ENCODE measurements at places on chromosomes 16 and 17.

DNA sequence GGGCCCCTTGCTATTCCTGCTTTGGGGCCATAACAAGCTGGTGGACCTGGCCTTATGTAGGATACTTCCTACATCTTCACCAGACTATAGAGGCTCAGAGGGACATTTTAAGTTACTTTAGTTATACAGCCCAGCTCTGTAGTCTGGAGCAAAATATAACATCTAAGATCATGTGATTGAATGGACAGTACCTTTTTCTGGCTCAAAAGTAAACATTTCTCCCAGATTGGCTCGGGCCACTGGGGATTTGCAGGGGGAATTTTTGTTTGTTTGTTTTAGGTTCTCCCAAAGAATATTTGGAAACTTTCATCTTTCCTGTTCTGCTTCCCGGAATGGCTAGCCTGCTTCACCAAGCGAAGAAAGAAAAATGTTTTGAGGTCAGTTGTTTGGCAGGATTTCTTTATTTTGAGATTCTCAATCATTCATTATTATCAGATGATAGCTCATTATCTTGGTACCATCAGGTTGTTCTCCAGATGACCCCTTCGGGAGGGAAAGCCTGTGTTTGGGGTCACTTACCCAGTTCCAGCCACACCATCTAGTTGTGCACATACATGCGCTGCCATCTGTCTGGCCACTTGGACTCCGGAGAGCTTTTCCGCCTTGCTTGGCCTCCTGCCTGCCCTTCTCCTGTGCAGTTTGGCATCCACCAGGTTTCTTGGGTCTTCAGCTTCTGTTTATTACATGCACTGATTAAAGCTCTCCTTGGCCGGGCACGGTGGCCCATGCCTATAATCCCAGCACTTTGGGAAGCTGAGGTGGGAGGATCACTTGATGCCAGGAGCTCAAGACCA is 17.2 kb downstream of the IQCK start:
- no peak for DNase-seq

DNA sequence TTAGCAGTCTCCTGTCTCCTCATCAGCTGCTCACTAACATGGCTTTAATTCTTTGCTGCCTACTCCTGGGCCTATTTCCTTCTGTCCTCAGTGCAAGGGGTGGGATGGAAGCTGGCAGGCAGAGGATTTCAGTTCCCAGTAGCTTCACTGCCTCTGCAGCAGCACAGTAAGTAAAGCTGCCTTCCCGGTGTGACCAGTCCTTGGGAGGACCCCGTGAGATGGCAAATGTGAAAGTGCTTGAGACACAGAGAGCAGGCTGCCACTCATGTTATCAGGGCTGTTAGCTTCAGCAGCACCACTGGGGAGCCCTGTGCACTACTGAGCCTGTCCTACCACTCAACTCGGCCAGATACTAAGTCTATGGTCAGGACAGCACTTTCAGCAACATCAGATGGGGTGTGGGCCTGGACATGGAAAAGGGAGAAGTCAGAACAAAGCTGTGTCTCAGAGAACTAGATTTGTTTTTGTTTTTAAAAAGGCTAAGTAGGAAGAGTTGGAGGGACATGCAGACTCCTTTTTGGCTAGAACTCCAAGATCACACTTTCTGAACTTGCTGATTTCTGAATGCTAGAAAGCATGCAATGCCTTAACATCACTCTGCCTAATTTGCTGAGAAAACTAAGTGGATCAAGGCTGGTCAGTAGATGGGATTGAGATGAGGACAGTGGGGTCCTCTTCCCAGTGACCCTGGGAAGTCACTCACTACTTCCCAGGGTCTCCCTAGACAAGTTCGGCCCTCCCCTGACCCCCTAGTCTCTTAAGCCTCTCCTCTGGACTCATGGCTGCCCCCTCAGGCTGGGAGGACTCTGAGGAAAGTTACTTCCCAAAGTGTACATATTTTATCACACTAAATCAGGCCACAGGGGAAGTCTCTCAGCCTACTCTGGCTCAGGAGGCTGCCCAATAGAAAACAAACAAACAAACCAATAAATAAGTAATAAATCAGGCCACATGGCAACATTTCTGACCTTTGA is 1.1 kb downstream of the ACSF2 start:
- no peak for DNase-seq

DNA sequence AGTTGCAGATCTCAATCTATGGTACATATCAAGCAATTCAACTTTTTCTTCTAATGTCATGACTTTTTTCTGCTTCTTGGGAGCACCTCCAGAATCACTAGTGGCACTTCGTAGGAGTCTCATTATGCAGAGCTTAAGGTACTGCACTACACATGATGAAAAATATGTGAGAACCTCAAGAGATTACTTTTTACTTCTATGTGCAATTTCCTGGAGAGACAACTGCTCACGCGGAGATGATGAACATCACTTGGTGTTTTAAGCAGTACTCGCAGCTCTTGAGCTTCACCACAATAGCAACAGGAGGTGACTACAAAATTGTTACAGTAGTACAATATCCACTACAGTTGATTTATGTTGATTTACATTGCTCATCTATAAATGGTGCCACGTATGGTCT is 79.7 kb downstream of the MRTFB start:
- DNase-seq = no peak

- DNase-seq = no peak
Observed at GRCh38 chr16:59210955-59211541, 476.9 kb upstream of the GOT2 start.

DNA sequence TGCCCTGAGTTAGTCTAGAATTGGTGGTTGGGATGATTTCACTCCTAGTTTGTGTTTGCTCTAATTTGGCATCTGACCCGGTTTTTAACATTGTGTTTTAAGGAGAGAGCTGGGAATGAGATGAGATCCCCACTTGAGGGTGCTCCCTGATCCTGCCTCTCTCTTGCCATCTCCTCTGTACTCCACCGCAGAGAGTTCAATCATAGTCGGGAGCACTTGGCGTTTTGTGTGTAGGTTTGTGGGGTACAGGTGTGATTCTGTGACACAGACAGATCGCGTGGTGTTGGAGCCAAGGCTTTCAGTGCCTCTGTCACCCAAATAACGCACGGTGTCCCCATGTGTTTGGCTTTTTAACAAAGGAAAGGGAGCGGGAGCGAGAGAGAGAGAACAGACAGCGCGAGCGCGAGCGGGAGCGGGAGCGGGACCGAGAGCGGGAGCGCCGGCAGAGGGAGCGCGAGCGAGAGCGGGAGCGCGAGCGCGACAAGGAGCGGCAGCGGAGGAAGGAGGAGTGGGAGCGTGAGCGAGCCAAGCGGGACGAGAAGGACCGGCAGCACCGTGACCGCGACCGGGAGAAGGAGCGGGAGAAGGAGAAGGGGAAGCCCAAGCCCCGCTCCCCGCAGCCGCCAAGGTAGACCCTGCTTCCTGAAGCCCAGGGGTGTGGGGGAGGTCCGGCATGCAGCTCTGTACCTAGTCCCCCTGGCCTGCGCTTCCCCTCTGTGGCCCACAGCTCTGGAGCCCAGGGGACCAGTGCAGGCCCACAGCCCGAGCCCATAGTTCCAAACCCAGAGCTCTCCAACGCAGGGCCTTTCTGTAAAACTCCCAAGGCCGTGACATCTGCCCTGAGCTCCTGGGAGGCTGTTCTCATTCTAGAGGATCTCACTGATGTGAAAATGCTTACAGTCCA is 27.2 kb upstream of the IL17C start:
- DNase-seq = no peak

DNA sequence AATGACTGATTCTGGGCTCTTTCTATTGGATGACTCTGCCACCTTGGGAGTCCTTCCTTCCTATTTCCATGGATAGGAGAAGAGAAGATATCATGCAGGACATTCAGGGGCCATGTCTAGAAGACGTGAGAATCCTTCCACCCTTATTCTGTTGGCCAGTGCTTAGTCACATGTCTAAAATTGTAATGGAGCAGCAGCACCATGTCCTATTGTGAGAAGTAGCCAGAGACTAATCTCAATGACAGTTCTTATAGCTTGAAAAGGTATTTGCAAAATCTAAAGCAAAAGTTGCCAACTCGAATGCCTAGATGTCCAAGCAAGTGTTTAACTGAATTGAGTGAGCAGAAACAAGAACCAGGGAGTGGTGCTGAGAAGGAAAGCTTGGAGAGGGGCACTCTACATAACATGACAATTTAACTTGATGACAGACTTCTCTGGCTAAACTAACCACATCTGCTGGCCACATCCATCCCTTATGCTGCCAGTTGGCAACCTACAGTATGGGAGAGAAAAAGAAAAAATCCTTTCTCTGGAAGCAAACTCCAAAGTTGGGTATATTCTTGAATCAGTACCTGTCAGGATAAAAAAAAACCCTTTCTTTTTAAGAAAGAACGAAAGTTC is 225.7 kb downstream of the CDH13 start:
- DNase-seq = no peak

DNA sequence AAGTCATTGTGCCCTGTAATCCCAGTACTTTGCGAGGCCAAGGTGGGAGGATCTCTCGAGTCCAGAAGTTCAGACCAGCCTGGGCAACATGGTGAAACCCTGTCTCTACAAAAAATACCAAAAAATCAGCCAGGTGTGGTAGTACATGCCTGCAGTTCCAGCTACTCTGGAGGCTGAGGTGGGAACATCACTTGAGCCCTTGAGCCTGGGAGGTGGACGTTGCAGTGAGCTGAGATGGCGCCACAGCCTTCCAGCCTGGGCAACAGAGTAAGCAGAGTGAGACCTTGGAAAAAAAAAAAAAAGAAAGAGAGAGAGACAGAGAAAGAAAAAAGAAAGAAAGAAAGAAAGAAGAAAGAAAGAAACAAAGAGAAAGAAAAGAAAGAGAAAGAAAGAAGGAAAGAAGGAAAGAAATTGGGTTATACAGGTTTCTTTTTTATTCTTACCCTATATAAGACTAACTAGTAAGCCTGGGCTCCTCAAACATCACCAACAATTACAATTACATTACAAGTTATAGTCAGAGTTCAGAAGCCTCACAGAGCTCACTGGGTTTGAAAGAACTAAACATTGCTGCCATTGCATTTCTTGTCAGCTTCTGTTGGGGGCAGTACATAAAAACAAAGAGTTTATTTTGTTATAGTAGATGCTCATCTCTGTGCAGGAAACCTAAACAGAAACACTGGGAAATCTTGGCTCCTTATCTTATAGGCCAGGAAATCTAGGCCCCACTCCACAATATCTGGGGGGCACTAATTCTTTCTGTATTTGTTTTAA is 6.7 kb upstream of the ABCA9 start:
- no peak for DNase-seq

- no peak for DNase-seq
Observed at GRCh38 chr16:53846971-53847370, 143.0 kb downstream of the FTO start.

- DNase-seq = no peak
Observed at GRCh38 chr17:53046781-53047180, 775.9 kb upstream of the KIF2B start.

GRCh38 chr16:68179196-68179795 is 56.6 kb downstream of the ESRP2 start:
- no peak for DNase-seq

- DNase-seq = no peak
Observed at GRCh38 chr17:47846716-47847340, 4.1 kb downstream of the SP6 start.

DNA sequence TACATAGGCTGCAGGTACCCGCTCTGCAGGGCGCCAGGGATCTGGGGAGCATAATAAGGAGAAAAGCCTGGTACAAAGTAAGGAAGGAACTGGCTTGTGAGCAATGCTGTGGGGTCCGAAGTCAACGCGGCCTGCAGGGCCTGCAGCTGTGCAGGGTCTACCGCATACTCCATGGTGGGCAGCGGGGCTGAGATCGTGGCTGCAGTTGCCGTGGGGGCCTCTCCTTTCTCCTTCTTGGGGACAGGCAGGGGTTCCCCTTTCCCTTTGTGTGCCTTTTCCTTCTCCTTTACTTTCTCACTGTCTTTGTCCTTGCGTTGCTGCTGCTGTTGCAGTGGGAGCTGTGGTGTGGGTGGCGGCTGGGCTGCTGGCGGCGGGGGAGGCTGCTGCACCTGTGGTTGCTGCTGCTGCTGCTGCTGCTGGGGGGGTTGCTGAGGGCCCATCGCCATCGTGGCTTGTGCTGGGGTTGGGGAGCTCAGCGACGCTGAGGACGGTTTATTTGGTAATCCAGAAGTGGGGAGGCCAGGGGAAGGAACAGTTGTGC is 259.6 kb downstream of the ZFHX3 start:
- no peak for DNase-seq

DNA sequence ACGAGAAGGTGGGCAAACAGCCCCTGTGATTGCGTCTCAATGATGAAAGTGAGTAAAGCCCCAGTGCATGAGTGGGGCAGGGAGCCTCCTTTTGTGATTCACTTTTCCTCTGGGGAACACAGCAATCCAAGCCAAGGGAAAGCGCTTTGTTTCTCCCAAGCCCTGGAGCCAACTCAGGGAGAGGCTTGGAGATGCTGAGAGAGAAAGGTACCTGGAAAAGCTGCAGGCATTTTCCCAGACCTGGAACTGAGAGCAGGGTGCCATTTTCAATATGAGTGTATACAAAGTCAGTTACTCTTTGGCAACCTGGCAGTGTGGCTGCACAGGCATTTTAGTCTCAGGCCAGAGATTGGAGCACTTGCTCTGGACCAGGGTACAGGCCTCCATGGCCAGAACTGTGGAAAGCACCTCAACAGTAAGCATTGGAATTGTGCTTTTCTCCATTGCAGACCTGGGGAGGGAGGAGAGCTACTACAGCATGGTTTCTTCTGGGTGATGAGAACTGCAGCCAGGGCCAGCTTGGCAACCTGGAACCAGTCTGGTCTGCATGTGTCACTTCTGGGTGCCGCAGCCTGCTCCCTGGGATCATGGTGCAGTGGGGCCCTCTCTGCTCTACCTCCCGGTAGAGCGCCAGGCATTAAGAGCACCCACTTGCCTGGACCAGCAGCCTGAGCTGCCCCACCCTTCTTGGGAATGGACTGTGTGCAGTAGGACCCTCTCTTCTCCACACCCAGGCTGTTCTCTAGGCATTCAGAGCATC is 89.0 kb upstream of the CDH5 start:
- DNase-seq = no peak

Data from stimulated activated CD4-positive, alpha-beta T cell treated with anti-CD3 and anti-CD28 coated beads, Interleukin-15, amount 100 ng/mL, for 1 hour (primary cell).